ENCODE measurements at places on chromosomes 16 and 17.

DNA sequence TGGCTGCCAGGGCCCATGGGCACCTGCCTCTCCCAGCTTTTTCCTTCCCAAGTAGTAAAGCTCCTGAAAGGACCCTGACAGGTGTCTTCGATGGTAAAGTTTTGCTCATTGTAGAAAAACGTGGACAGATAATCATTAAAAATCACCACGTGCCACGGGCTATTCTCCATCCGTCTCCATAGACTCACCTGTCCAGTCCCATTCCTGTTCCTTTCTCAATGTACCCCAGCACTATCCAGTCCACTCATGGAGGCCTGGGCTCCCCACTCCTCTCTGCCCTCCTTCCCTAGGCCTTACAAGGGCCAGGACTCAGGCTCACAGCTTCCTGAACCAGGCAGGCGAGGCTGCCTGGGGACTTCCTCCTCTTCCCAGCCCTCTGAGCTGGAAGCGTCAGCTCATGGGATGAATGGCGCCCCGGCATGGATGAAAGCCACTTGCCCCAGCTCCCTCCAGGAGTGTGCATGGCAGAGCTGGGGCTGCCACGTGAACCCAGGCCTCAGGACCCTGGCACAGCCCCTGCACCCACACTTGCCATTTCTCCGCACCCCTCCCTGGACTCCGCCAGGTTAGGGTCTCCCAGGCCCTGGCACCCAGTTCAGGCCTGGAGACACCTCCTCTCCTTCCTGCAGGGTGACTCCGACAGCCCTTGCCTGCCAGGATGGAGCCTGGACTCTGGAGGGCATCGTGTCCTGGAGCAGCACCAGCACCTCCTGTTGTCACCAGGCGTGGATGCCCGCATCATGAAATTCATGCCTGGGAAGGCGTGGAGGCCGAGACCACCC, 8.8 kb downstream of the CTRB1 start:
- DNase-seq: no peak

DNA sequence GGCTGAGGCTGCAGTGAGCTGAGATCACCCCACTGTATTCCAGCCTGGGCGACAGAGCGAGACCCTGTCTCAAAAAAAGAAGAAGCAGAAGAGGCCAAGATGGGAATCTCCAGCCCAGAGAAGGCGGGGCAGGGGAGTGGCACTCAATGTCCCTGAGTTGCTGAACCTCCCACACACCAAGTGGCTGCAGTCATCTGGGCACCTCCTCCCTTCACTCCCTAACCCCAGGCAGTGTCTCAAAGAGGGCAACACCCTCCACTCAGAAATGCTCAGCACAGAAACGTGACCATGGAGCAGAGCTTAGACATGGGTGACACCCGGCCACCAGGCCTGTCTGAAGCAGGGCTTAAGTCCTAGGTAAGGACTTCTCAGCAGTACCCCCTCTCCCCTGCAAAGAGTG, 36.3 kb upstream of the BCAR1 start:
- no peak for DNase-seq

DNA sequence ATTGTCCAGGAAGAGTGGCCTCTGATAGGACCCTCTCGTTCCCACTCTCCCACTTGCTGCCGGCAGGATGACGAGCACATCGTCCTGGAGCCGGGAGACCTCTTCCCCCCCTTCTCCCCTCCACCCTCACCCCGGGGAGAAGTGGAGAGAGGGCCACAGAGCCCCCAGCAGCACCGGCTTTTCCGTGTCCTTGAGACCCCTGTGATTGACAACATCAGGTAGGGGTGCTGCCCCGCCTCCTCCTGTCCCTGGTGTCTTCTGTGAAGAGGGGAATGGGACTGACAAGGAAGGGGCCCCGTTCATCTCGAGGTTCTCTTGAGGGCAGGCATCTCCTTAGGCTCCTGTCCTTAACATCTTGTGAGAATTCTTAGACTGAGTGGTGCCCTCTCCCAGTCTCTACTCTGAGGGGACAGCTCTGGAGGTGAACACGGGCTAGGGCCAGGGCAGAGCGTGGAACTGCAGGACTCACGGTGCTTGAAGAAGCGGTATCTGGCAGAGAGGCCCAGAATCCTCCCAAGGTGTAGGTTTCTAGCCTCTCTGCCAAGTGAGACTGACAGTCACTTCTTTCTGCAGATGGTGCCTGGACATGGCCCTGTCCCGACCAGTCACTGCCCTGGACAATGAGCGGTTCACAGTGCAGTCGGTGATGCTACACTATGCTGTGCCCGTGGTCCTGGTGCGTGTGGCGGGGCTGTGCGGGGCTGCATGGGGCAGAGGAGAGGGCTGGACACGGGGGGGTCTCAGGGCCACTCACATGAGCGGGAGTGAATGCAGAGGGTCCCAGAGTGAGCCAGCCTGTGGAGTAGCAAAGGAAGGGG, 26.4 kb downstream of the CASKIN2 start:
- no peak for DNase-seq

DNA sequence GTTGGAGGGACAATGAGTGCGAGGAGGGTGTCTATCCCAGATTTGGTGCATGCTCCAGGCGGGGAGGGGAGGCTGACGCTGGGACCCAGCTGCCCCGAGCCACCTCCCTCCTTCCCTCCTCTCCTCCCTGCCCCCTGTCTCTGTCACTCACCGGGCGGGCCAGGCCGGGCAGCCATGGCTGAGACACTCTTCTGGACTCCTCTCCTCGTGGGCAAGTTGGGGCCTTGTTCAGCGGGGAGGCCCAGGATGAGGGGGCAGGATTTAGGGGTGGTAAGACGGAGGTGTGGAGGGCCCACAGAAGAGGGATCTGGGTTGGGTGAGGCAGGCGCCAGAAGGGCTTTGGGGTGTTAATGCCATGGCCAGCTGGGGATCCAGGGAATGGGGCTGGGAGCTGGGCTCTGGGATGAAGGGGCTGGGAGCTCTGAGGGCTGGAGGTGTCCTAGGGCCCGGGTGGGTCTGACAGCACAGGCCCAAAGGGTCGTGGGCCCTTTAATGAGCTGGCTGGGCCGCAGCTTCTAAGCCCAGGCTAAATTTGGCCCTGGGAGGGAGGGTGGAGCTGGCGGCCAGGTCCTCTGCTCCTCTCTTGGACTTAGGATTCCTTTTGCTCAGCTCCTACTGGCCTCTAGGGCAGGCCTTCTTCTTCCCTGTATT, at the start of gene SGCA:
Gene SGCA, plus strand, starts transcription at position 139 of the 651 bp plus-strand sequence. Its CDS starts 36 bp downstream, at position 175.
- DNase-seq: no peak

DNA sequence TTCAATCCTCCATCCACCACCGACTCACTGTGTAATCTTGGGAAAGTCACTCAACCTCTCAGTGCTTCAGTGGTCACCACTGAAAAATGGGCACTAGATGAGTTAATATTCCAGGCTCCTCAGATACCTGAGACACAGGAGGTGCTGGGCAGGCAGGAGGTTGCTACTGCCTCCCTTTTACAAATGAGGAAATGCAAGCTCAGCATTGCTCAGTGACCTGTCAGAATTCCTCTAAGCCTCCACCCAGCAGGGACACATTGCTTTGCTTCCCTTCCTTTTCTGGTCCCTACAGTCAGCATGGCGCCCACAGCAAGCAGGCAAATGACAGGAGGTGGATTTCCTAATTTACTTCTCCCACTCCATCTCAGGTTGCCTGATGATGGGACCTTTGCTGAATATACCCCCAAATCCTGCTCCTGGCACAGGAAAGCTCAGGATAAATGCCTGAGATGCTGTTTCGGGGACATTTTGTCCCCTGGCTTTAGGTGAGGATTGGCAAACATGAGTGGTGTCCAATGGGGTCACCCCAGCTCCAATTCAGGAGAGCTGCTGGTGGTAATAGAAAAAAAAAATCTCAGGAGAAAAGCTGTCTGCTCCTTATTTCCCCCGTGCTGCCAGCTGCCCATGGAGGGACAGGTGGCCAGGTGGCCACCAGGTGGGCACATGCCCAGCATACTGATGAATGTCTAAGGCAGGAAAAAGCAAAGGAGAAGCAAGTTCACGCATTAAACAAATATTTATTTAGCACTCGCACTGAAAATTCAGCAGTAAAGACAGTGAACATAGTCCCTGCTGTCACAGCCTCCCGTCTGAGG, 5.0 kb upstream of the KRT13 start:
- DNase-seq: no peak

- no peak for DNase-seq
Measured at GRCh38 chr16:15598648-15599190, 44.2 kb downstream of the MARF1 start.

DNA sequence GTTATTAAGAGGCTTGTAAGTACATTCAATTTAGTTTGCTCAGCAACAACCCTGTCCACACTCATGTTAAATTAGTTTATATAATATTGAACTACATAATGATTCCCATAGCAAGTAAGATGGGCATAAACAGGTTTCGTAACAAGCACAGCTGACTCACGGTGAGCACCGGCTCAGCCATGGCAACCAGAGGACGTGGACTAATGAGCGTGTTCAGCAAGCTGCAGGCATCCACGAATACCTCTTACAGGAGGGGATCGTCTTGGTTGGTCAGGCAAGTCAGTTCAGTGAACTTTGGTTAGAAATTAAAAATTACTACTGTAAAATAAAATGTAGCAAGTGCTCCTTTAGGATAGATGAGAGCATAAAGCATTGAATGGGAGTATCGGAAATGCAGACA, 58.4 kb downstream of the ELAC2 start:
- no peak for DNase-seq

DNA sequence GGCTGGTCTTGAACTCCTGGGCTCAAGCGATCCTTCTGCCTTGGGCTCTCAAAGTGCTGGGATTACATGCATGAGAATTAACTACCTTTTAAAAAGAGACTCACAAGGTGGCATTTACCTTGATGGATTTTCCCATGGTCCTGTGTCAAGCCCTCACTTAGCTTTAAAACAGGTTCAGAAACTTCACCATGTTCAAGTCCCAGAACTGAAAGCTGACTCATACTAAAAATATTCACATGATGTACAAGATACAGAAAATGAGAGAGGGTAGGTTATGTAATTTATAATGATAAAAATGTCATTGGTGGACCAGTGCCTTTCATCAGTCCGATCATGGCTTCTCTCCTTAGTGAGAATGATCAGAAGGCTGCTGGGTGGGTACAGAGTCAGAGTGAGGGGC, 4.3 kb upstream of the AKAP1 start:
- DNase-seq: no peak

DNA sequence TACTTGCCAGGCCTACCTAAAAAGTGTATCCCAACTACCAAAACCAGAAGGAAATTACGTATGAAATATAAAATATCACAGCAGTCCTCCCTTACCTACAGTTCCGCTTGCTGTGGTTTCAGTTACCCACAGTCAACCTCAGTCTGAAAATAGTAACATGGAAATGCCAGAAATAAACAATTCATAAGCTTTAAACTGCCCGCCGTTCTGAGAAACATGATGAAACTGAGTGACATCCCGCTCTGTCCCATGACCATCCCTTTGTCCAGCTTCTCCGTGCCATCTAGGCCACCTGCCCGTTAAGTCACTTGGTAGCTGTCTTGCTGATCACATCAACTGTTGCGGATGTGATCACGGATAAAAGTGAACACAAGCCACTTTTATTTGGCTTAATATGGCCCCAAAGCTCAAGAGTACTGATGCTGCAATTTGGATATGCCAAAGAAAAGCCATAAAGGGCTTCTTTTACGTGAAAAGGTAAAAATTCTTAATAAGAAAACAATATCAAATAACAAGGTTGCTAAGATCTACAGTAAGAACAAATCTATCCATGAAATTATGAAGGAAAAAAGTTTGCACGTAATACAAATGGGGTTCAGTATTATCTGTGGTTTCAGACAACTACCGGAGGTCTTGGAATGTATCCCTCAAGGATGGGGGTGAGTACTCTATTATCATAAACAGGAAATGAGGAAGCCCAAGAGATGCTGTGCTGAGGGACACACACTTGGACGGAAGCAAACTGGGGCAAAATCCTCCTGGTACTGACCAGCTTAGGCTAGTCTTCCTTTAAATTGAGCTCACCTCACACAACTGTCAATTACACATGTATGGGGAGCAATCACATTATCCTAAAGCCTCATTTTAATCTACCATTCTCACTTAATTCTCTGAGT, 8.2 kb downstream of the USP22 start:
- no peak for DNase-seq

GRCh38 chr17:44786551-44787081, 27.8 kb downstream of the ADAM11 start:
- DNase-seq: no peak

- no peak for DNase-seq
Measured at GRCh38 chr16:81493755-81494433, 49.3 kb downstream of the CMIP start.

GRCh38 chr16:22014271-22014873, 6.5 kb downstream of the MOSMO start:
- DNase-seq: no peak

DNA sequence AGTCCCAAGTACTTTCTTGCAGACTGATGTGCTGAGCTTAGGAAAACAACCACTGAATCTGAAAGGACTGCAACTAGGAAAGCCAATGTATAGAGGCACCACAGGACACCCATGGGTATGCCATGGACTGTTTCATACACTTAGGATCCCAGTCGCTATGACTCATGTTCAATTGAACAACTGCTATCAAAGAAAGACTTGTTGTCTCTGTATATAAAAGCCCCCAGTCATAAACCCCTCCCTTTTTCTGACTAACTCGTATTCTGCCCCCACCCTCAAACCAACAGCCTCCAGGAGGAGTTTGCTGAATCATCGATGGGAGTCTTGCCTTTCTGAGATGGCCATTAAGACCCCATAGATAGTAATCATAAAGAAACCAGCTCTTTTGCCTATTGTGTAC, 205.4 kb downstream of the ANKFN1 start:
- DNase-seq: no peak

DNA sequence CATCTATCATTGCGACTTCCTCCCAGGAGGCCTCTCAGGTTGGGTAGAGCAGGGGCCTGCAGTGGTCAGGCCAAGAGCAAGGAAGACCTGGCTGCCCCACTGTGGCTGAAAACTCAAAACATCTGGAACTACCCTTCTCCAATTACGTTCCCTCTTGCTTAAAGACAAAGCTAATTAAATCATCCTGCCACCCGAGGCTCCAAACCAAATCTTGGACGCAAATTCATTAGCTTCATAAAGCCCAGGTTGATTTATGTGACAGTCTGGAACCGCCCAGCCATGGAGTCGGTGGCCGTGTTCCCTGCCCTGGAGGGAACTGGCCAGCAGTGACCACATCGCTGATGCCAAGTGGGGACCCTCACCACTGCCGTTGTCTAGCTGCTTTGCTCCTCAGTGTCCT, 21.4 kb downstream of the GRIN2C start:
- no peak for DNase-seq

Data from COR-L47 (cell line).